ENCODE measurements at places on chromosomes 2 and 18.

- no peak for DNase-seq
These were observed 15.5 kb upstream of the DUSP19 start for GRCh38 chr2:183063083-183063482.

DNA sequence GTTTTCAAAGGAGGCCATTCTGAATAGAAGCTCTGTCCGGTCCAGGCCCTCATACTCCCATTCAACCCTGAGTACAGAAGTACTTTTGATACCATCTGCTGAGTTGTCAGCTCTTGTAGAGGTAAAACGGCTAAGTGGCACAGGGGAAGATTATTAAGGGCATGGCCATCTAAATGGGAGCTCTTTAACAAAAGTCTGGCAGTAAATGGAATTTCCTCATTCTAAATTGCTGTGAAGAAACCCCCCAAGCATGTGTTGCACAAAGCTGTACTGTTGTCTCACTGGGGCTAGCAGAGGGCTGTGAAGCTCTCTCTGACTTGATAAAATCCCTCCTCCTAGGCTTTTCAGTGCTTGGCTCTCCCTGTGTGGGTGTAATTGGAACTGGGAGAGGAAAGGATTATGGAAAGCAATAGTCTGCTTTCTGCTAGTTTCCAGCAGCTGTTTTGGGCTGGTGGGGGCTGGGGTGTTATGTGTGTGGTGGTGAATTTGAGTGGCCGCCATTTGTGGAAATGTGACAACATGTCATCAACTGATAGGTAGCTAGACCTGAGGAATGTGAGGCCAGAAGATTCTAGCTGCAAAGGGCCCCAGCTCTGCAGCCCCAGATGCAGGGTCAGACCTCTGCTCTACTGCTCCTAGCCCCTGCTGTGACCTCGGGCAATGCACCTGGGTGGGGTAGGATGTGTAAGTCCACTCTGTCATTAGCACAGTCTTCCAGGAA lies 65.1 kb downstream of the MAP4K4 start:
- DNase-seq: no peak

- no peak for DNase-seq
These were observed 13.1 kb downstream of the EIF4E2 start for GRCh38 chr2:232563580-232563979.

GRCh38 chr2:168336786-168337388 lies 89.5 kb upstream of the STK39 start:
- peak; percentile 56 for DNase-seq

GRCh38 chr2:170492010-170492409 lies 223.1 kb upstream of the SP5 start:
- no peak for DNase-seq

DNA sequence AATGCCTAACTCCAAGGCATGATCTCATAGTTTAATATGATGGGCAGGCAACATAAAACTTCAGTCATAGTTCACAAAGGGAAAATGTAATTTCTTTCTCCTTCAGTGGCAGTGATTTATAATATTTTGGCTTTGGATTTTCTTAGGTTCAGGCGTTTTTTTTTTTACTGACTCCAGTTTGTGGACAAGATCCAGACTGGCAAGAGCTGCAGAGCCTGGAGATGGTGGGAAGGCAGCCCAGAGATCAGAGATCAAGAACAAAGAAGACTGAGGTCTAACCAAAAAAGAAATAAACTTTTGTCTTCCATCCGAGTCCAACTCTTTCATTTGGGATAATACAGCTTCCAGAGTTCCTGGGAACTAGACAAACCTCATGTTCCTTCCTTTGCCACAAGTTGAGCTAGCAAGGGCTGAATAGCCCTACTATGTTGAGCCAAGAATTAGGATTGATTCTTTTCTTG lies 215.3 kb upstream of the SETBP1 start:
- DNase-seq: no peak

- DNase-seq: no peak
These were observed 160.9 kb upstream of the SLC1A4 start for GRCh38 chr2:64828261-64828660.

DNA sequence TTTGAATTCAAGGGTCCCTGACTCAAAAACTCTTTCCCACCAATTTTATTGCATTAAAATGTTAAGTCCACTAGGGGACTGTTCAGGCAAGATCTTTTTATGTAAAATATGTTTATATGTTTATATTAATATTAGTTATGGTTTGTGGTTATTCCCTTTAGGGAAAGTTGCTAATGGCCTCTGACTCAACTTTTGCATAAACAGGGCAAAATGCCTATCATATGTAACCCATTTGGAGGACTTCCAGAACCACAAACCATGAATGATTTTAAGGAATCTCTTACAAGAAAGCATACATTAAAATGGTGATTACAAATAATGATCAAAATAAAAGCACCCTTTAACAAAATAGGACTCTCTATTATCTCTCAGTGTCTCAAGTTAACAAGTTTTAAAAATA lies 1484.5 kb upstream of the ZEB2 start:
- no peak for DNase-seq

DNA sequence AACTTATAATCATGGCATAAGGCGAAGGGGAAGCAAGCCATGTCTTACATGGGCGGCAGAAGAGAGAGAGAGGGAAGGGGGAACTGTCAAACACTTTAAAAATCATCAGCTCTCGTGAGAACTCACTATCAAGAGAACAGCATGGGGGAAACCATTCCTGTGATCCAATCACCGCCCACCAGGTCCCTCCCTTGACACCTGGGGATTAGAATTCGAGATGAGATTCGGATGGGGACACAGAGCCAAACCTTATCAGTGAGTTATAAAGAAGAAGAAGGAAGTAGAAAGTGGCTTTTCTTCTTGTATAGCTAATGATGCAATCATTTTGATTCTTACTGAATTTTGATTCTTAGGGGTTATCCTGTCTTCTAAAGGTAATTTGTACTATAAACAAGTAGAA lies 51.4 kb downstream of the SMCHD1 start:
- DNase-seq: no peak

- no peak for DNase-seq
These were observed 88.6 kb upstream of the HAAO start for GRCh38 chr2:42880738-42881690.

DNA sequence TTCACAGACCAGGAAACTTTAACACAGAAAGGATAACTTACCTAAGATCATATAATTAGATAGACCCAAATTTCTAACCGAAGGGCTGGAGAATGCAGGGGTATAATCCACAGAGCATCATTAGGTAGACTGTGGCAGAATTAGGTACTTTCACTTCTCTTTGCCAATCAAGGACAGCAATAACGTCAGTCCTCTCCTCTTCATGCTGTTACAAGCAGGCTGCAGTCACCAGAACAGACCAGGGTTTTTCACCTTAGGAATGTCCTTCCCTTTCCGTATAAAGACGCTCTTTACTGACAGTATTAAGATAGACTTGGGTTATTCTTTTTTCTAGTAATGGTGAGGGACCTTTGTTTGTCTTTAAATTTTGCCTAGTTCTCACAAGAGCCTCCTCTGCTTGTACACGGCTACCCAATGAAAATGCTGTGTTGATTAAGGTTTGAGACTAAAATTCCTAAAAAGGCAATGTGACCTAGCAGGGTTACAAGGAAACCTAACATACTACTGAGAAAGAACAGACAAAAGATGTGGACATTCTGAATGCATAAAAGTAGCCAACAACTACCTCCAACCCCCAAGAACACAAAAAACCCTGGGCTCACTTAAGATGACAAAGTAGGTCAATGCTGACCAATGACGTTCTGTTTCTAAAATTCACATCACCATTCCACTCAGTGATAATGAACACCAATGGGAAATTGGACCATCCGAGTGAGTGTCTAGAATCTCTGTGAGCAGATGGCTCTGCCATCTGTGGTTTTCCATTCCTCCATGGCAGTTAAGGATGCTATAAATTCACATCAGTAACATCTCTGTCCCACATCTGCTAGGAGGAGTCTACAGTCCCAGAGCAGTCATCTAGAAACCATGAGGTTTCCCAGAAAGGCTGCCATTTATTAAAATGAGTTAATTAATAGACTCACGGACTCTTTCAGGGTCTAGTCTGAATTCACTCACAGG lies 2.1 kb downstream of the PDIA6 start:
- no peak for DNase-seq

Measured in CD4-positive, alpha-beta T cell treated with Interleukin-15 for 1 hour (primary cell).